ENCODE measurements at places on chromosomes 5 and 9. TPM values are rescaled to one million over a fixed set of nuclear protein-coding genes. Genes with fewer than 3 reads are reported as not detected.

DNA sequence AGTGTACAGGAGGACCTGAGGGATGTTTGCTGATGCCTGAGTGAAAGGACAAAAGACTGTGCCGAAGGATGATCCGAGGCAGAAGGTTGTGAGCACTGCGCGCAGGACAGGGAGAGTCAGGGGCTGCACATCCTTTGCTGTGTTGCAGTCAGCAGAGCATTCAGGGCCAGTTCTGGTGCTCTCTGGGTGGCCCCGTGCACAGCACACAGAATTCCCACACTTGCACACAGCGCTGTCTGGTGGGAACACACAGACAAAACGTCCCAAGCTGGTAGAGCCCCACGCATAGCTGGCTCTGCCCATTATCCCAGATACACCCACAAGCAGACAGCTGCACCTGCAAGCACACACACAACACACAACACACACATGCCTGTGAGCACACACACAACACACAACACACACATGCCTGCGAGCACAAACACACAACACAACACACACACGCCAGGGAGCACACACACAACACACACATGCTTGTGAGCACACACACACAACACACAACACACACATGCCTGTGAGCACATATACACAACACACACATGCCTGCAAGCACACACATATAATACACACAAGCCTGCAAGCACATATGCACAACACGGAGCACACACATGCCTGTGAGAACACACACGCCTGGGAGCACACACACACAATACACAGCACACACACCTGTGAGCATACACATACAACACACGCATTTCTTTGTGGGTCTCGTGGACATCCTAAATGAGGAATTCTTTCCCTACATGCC, 74.4 kb downstream of the FGF18 start:
- no peak for DNase-seq

IFNA10 gene
- not detected for polyA plus RNA-seq

DNA sequence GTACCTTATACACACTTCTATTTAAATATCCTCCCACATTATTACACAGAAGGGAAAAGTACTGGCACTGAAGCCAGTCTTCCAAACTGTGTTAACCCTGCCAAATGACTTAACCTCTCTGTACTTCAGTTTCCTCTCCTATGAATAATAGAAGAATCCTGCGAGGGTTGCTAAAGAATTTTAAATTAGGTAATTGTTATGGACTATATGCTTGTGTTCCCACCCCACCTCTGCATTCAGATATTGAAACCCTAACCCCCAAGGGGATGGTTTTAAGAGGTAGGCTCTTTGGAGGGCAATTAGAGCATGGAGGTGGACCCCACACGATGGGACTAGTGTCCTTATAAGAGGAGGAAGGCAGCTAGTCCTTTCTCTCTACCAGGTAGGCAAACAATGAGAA, 72.7 kb downstream of the TTLL11 start:
- DNase-seq, result no peak

LHX6 gene
- not detected for polyA plus RNA-seq

DNA sequence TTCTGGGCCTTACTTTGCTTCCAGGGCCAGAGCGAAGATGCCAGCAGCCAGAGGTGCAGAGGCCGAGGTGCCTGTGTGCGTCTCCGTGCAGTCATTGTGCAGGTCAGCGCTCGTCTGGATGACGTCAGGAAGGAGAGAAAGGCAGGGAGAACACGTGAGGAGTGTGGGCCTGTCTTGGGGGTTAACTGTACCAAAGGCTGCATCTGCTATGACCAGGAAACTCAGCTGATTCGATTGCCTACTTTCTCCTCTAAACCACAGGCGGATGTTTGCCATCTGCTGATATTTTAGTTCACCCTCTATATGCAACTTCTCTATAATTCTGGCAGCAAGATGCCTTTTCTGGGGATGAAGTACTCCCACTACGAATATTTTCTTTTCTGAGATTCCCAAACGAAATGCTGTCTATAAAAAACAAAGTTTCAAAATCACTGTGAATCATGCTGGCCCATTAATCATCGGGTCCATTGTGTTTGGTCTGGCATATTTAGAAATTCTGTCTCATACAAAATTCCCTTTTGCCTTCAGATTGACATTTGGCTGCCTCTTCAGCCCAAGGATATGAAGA, 24.8 kb downstream of the PCSK1 start:
- no peak for DNase-seq

DIPK1B gene
- polyA plus RNA-seq, result 0.42 TPM

C5orf58 gene
- not detected for polyA plus RNA-seq

DNA sequence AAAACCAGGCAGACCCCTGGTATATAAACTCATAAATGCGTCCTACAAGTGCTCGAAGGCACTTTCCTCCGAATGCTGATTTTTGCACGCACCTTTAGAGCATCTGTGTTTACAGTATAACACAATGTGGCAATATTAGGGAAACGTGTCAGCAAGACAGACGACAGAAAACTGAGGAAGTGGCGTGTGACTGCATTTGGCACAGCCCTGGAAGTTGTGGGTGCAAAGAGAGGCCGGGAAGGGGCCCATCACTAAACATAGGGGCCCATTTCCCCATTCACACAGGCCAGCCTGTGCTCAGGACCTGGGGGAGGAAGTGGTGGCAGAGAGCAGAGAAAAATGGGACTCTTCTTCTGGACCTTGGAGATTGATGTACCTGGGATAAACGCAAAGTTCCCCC, 48.2 kb downstream of the RASGEF1C start:
- DNase-seq, result no peak

- DNase-seq, result no peak
Observed at GRCh38 chr9:129607027-129607387, 13.9 kb downstream of the C9orf50 start.

PPP3R2 gene
- not detected for polyA plus RNA-seq

- no peak for DNase-seq
Observed at GRCh38 chr5:5372511-5372910, 50.0 kb upstream of the ICE1 start.

PCDHGA3 gene
- 2.5 TPM for polyA plus RNA-seq

- DNase-seq, result peak; percentile 9
Observed at GRCh38 chr5:4879693-4880303, 260.3 kb upstream of the ADAMTS16 start.

Data from BJ (cell line).